ENCODE measurements at places on chromosomes 13 and 19. TPM values are rescaled to one million over a fixed set of nuclear protein-coding genes. Genes with fewer than 3 reads are reported as not detected.

The SERTAD1 gene
- 22.0 TPM for total RNA-seq

- no peak for DNase-seq
Measured at GRCh38 chr13:26495750-26496149, 61.7 kb upstream of the WASF3 start.

DNA sequence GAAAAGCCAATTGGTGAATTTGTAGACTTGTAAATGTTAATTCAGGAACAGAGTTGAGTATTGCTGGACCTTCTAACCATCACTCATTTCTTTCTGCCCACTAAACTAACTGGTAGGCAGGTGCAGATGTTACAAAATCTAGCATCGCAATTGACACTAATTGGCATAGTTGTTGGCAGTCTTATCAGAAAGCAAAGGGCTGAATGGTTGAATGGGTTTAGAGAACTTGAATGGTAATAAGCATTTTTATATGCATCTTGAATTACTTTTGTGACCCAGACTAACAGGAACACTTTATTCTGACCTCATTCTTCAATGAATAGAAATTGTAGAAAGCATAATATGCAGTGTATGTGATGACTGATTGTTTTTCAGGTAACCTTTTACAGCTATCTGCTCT lies 189.1 kb downstream of the GGACT start:
- DNase-seq, result no peak

DNA sequence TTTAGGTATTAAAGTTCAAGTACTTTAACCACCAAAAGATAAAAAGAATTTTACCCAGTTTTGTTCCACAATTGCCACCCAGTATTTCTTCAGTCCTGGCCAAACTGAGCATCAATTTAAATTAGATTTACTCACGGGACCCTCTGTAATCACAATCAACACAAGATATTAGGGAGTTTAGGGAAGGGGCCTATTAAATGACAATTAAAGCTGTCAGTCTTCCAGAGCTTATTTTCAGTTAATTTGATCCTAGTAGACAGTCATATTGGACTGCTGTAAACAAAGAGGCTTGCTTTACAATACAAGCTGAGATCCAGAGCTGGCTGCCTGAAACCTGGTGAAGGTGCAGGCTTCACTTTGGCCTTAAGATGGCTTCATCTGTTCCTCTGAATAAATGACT lies 321.2 kb upstream of the NBEA start:
- no peak for DNase-seq

DNA sequence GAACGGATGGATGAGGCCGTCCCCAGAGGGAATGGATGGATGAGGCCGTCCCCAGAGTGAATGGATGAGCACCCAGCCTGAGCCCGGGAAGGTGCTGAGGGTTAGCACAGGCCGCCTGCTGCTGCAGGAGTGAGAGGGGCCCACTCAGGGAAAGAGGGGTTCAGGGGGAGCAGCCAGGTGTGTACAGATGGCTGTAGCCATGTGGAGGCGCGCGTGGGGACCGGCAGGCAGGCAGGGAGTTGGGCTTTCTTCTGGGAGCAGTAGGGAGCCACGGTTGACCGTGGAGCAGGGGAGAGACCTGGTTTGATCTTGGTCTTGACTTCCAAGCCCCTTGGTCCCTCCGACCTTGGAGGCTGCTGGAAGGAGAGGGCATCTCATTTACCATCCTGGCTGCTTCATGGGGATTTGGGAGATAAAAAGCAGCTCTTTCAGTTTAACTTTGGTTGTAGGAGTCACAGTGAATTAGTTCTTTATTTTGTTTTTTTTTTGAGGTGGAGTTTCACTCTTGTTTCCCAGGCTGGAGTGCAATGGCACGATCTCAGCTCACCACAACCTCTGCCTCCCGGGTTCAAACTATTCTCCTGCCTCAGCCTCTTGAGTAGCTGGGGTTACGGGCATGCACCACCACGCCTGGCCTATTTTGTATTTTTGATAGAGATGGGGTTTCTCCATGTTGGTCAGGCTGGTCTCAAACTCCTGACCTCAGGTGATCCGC lies 24.7 kb downstream of the ARID3A start:
- DNase-seq, result no peak

- DNase-seq, result peak; percentile 72
Measured at GRCh38 chr19:51422053-51422448, 4.6 kb upstream of the SIGLEC10 start.

GRCh38 chr19:13557756-13558398 lies 51.6 kb upstream of the CACNA1A start:
- DNase-seq, result no peak

Data from fibroblast of villous mesenchyme (primary cell).